Activated CD4-positive, CD25-positive, alpha-beta regulatory T cell (primary cell): ENCODE measurements at places on chromosomes 13 and 19.

GRCh38 chr19:49440439-49441209, 703 bp downstream of the SLC17A7 start:
- DNase-seq: no peak

DNA sequence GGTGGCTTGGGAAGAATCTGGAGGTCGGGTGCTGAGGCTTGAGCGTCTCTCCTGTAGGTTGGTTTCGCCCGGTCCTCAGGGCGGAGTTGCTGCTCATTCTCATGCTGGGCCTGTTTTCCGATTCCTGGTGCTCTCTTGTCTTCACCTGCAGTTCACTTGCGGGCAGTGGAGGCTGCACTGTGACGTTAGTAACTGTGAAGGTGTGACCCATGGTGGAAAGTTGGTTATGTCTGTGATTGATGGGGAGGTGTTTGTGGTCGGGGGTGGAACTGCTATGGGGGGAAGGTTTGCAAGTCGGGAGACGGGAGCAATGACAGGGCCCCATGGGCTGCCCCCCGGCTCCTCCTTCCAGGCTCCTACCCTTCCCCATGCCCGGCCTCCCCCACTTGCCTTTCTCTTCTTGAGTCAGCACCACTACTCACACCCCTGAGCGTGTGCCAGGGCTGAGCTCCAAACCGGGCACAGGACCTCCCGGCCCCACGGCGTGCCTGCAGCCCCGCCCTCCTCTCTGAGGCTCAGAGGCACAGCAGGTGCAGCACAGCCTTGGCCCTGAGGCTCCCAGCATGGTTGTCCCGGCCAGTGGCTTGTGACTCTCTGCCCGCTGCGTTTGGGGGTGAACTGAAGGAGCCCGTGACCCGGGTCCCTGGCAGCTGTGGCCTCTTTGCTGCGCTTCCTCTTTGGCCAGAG, 79.1 kb downstream of the ATP11A start:
- DNase-seq: no peak

- peak; percentile 79 for DNase-seq
These were observed 1.9 kb upstream of the HNRNPL start for GRCh38 chr19:38851622-38852230.

DNA sequence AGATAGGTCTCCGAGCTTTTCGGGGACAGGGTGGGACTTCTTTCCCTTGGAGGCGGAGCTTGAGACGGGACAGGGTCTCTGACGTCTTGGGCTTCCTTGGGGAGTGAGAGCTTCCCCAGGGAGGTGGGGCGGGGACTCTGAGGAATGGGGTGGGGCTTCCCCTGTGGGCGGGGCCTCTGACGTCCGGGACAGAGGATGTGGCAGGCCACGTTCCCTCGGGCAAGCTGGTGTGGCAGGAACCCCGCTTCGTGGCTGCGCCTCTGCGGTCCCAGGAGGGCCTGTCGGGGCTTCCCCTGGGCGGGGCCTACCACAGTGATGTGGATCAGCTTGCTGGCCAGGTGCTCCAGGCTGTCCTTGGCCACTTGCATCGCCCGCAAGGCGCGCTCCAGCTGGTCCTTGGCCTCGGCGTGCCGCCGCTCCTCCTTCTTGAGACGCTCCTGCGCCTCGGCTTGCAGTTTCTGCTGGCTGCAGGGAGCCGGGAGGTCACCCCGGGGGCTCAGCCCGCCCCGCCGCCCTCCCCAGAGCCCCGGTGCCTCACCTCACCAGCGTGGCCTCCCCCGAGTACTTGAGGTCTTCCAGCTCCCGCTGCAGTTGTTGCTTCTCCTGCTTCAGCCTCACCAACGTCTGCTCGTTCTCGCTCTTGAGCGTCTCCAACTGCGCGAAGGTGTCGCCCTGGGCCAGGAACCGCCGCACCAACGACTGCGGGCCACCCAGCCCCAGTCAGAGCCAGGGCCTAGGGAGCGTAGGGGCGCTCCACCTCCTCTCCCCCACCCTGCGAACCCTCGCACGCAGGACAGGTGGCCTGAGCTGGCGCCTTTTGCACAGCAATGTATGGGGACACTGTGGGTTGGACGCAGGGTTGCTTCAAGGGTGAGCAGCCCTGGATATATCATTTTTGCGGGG, 3.3 kb upstream of the RGL3 start:
- peak; percentile 28 for DNase-seq

DNA sequence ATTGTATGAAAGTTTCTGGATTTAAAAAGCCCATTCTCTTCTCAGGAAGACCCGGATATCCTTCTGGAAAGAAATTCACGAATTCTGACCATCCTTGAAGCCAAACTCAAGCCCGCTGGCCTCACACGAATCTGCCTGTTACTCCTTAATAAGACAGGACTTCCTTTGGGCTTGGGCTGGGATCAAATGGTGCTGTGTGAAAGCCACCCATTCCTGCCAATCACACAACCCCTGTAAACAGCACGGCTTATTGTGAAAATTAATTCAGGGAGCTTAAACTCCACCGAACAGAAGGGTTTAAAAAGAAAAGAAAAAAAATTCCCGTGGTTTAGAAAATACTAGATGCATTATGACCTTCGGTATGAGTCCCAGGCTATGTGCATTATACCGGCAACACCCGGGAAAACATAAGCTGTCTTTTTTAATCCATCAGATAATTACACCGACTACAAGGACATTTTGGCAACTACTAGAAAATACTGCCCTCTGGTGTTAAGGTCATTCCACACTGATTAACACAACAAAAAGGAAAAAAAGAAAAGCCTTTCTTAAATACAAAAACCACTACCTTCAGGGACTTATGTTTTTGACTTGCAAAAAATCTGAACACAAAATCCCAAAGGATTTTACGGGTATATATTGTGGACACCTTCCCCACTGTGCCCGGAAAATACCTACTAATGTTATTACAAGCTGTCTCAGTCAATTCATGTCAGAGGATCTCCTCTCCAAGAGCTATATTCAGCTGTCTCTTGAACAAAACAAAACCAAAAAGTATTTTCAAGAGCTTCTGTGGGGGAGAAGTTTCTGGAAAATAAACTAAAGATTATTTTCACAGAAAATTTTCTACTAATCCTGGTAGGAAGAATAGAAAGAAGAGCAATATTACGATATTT, 76.0 kb upstream of the LSM14A start:
- DNase-seq: no peak

- no peak for DNase-seq
These were observed 35.0 kb upstream of the VWA8 start for GRCh38 chr13:41995946-41996345.

GRCh38 chr13:112898621-112899280, 70.3 kb upstream of the MCF2L start:
- DNase-seq: no peak

DNA sequence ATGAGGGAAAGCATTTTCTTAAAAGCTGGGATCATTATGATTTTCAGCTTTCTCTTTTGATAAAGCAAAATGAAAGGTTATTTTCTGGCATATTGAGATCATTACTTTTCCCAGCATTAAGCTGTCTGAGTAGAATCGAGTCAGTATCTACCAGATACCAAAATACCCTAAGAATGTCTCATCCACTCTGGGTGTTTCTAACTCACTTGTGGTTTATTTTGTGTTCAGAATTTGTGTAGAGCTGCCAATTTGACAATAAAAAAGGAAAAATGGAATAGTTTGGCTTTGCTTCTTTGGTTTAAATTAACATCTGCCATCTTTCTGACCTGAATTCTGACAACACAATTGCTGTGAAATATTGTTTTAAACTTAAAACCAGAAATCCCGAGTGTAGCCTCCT, 438.7 kb upstream of the ARGLU1 start:
- DNase-seq: no peak

DNA sequence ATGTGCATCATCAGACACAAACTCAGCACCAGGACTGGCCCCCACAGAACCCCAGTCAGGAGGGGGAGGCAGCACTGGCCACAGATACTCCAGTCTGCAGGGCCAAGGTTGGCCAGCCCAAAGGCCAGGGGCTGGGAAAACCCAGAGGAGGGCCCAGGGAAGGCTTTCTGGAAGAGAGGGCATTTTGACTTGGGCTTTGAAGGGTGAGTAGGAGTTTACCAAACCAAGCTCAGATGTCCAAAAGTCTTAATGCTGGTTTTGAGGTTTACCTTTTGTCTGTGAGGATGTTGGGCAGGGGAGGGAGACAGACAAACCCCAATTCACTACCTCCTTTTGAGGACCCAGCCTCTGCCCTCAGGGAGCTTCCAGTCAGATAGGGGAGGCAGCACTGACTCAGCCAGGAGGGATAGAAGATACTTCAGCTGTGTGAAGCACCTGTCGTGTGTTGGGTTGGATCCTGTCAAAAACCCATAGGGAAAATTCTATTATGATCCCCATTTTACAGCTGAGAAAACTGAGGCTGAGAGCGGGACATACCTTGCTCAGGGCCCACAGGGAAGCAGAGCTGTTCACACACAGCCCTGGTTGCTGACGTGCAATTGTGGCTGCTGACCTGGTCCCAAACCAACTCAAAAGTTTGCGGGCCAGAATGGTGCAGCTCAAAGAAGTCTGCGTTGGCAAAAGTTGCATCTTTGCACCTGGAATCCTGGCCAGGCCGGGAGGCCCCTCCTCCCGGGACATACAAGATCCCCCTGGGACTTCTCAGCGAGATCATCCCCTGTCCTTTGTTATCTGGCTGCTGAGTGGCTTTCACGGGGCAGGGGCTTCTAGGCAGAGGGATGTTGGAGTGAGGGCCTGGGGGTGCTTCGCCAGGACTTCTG, 13.1 kb downstream of the CILP2 start:
- DNase-seq: no peak

DNA sequence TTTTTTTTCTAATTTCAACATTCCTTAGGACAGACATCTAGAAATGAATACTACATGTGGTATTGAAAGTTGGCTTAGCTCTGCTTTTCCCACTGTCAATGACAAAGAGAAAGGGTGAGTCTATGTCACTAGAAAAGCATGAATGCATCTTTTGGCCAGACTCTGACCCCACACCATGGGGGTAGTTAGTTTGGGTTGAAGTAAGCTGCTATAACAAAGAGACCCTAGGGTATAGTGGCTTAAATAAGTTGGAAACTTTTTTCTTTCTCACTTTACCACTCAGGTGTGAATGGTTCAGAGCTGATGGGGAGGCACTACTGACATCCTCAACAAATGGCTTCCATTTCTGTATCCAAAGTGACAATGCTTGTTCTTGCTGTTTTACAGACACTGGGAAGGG, 161.5 kb downstream of the DLEU7 start:
- DNase-seq: no peak

- peak; percentile 44 for DNase-seq
These were observed 44.5 kb downstream of the RFX2 start for GRCh38 chr19:6065685-6066374.

- no peak for DNase-seq
These were observed 123.2 kb downstream of the ENOX1 start for GRCh38 chr13:43663474-43664090.

DNA sequence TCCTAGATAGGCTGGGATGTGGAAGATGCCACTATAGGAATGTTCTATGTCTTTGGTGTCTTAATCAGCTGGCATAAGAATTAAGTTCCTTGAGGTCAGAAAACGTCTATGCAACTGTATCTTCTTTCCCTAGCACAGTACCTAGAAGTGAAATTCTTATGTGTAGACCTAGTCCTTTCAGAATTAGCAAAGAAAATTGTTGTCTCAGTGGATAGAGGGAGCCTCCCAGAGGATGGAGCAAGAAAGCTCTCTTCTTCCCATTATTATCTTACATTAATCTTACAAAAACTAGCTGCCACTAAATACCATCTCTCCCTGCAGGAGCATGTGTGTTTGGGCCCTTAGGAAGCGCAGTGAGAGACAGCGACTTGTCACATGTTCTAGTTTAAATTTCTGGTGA, 11.6 kb downstream of the CLDN10 start:
- DNase-seq: no peak

- no peak for DNase-seq
These were observed 163.1 kb upstream of the MIR17HG start for GRCh38 chr13:91184244-91184926.

GRCh38 chr13:41928323-41928722, 32.6 kb downstream of the VWA8 start:
- no peak for DNase-seq

DNA sequence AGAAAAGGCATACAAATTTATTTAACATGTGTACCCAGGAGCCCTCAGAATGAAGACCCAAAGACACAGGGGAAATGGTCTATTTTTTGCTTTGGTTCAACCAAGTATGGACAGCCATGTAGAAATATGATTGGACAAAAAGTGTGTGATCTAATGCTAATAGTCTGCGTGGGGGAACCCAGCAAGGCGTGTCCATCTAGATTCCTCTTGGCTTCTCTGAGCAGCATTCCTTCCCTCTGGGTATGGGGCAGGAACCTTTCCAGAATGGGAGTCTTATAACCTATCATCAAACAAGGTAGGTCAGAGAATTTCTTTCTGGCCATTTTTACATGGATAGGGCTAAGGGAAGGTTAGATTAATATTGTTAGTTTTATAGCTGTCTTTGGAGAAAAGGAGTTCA, 698.2 kb downstream of the FGF9 start:
- no peak for DNase-seq

DNA sequence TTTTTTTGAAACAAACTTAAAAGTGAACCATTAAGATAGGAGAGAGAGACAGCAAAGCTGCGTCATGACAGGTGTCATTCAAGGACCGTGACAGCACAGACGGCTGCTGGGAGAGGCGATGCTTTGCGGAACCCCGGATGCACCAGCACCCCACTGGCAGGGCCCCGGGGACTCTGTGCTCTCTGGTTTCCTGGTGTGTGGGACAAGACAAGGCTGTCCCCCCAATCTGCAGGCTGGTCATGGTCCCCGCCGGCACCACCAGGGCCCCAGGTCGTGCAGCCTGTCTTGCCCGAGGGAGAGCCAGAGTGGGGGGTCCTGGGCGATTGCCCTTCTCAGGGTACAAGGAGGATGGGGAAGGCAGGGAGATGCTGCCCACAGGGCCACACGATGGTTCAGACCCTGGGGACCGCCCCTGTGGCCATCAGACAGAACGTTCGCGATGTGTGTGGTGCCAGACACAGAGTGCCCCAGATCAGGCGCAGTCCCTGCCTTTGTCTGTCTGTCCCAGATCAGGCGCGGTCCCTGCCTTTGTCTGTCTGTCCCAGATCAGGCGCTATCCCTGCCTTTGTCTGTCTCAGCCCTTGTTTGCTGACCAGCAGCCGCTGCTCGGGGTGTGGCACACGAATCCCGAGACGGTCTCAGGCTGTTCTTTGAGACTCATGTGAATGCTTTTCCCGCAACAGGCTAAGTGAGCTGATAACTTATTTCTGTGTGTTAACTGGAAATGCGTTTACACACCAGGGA, 36.1 kb downstream of the ADPRHL1 start:
- DNase-seq: no peak

DNA sequence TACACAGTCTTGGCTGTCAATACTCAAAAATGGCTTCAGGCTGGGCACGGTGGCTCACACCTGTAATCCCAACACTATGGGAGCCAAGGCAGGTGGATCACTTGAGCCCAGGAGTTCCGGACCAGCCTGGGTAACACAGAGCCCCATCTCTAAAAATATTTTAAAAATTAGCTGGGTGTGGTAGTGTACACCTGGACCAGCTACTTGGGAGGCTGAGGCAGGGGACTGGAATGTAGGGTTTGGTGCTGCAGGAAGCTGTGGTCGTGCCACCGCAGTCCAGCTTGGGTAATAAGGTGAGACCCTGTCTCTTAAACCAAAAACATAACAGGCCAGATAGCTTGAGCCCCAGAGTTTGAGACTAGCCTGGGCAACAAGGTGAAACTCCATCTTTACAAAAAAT, 6.7 kb upstream of the CHERP start:
- no peak for DNase-seq
